ENCODE measurements at places on chromosomes 2 and 18.

DNA sequence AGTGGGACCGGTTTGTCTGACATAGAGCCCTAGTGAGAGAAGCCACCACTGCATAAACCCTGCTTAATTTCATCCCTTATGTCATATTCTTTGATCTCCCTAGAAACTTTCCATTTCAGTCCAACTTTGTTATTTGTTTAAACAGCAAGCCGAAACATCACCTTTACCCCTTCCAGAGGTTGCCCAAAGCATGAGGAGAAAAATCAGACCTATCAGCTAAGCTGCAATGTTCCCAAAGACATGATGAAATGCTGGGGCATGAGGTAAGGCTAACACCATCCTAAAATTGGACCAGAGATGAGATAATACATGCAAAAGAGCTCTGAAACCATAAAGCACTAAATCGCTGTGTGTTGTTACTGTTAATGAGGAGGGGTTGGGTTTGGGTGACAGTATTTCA is 447.9 kb upstream of the ACVR2A start:
- no peak for DNase-seq

GRCh38 chr2:209416913-209417312 is 6.9 kb upstream of the MAP2 start:
- no peak for DNase-seq

- no peak for DNase-seq
Measured at GRCh38 chr2:127576433-127577207, 41.1 kb downstream of the MYO7B start.

- DNase-seq: no peak
Measured at GRCh38 chr2:214577769-214578168, 166.9 kb downstream of the VWC2L start.

DNA sequence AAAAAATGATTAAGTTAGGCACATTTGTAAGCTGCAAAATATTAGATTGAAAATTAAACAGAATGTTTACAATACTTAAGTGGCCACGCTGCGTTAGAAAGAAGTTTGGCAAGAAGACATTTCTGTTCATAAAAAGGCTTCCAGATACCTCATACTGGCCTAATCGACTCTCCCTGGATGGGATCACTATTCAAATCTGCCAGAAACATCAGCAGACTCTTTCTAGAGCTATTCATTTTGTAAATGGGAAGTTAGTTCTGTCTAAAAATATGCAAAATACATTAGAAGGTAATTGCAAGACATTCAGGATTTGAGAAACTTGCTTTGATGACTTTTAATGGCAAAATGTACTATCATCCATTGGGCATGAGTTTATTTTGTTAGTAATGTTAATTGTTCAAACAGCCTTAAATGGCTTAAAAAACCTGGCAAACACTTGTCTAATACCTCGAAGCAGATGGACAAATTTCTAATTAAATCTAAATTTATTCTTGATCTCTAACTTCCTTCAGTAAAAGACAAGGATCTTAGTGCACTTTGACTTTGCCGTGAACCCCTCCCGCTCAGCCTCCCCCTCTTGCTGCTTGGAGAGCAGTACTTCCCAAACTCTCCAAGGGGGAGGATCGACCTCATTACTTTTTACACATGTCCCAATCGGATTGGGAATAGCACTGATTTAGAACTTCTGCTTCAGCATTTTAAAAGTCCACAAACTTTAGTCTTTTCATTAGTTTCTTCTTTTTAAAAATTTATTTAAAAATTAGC is 103.5 kb downstream of the SMIM21 start:
- no peak for DNase-seq

- no peak for DNase-seq
Measured at GRCh38 chr2:35821675-35822074, 533.9 kb upstream of the CRIM1 start.

- no peak for DNase-seq
Measured at GRCh38 chr2:210199186-210199765, 26.0 kb downstream of the ACADL start.

Measured in stimulated activated CD4-positive, alpha-beta T cell treated with anti-CD3 and anti-CD28 coated beads, Interleukin-1b, Interleukin-23, amount 100 ng/mL, for 48 hours (primary cell).